Lung microvascular endothelial cell (primary cell): ENCODE measurements at places on chromosomes 3 and 15.

GRCh38 chr15:62089616-62090015, 22.8 kb downstream of the C2CD4A start:
- peak; percentile 55 for DNase-seq

DNA sequence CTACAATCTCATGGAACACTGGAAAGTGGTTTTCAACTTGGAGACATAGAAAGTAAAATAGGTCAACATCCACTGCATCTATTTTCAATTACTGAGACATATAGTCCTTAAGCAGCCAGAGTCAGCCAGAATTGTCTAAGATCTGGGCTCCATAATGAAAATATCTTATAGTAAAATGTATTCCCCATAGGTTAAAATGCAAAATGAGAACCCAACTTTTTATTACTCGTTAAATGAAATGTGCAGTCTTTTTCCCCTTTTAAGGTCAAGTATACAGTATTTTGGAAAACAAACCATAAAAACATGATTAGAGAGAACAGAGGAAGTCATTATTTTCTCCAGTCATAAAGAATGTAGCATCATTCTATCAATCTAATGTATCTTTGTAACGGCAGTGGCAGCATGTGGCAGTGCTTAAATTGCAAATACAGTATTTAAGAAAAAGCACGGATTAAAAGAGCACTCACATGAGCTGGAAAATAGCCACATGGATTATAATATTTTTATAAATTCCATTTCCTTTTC, 64.4 kb upstream of the CPB1 start:
- no peak for DNase-seq

DNA sequence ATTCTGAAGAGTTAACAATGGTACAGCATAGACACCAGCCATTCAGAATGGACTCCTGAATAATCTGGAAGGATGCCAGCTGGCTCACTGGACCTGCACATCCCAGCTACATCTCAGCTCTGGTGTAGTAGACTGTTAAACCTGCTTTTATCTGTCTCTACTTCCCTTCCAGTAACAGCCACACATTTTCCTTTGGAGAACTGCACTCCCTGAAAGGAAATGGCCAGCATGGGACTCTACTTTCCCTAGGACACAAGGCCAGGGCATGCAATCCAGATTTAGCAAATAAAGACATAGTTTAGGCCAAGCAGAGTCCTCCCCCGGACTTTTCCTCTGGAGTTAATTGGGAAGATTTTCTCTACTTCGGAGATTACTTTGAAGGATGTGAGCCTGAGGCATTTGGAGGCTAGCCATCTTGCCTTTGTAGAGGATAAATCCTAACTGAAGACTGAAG, 82.7 kb upstream of the TCF12 start:
- peak; percentile 90 for DNase-seq

DNA sequence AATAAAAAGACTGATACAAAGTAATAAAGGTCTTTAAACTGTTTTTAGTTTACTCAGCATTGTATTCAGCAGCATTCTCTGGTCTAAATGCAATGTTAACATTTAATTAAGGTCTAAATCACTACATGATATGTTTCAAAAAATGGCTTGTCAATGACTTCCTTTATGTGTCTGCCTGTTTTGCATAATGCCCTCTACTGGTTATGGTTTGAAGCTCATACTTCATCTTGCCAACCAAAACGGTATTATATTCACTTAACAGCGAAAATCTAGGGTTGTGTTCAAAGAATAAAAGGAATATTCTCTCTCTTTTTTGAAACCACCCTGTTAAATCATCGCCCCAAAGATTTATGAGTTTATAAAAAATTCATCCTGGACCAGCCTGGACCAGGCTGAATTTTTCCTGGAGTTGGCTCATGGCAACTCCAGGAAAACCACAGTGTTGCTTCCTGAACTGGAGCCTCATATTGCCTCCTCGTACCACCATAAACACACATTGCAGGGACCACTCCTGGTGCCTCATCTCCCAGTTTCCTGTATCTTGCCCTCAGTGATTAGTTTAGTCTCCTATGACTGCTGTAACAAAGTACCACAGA, 6.7 kb upstream of the NCEH1 start:
- DNase-seq = peak; percentile 32

- DNase-seq = no peak
Measured at GRCh38 chr15:79257454-79257853, 25.1 kb upstream of the ANKRD34C start.
